Skin of body (tissue), 3 donors: ENCODE measurements at places on chromosomes 7 and 10. TPM values are rescaled to one million over a fixed set of nuclear protein-coding genes. Genes with fewer than 3 reads are reported as not detected.

- no peak for DNase-seq
Measured at GRCh38 chr7:39451901-39452300, 114.3 kb upstream of the YAE1 start.

The MAT1A gene
- total RNA-seq = 0.30 TPM

DNA sequence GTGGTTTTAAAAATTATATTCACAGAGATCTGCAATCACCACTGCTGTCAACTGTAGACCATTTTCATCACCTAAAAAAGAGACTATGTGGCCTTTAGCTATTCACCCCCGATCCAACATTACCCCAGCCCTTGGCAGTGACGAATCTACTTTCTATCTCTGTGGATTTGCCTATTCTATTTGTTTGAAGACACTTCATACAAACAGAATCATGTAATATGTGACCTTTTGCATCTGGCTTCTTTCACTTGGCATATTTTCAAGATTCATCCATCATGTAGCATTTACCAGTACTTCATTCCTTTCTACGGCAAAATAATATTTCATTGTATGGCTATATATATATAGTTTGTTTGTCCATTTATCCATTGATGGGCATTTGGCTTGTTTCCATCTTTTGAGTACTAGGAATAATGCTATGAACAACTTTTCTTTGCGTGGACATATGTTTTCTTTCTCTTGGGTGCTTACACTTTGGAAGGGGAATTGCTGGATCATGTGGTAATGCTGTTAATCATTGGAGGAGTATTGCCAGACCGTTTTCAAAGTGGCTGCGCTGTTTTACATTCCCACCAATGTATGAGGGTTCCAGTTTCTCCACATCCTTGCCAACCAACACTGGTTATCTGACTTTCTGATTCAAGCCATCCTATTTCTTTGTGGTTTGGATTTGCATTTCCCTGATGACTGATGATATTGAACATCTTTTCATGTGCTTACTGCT, 22.3 kb downstream of the ADAMTS14 start:
- DNase-seq = peak; percentile 94

The HMX3 gene
- total RNA-seq = not detected

DNA sequence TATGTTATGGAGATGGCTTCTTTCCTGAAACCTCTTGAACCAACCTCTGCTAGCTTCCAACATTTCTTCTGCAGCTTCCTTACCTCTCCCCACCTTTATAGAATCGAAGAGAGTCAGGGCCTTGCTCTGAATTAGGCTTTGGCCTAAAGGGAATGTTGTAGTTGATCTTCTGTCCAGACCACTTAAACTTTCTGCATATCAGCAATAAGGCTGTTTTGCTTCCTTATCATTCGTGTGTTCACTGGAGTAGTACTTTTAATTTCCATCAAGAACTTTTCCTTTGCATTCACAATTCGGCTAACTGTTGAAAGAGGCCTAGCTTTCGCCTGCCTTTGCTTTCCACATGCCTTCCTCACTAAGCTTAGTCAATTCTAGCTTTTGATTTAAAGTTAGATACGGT, 48.0 kb downstream of the KLHDC10 start:
- DNase-seq = no peak

- no peak for DNase-seq
Measured at GRCh38 chr10:13270877-13271551, 28.9 kb downstream of the PHYH start.
